ENCODE measurements at places on chromosomes 2 and 18.

- DNase-seq: no peak
Observed at GRCh38 chr18:32771169-32771751, 1.6 kb downstream of the KLHL14 start.

- DNase-seq: no peak
Observed at GRCh38 chr2:157246765-157247407, 10.6 kb upstream of the GALNT5 start.

- no peak for DNase-seq
Observed at GRCh38 chr2:59277671-59278070, 1036.5 kb upstream of the FANCL start.

GRCh38 chr2:20212459-20212870 is 12.5 kb downstream of the SDC1 start:
- no peak for DNase-seq

- no peak for DNase-seq
Observed at GRCh38 chr2:134479696-134480330, 225.9 kb downstream of the MGAT5 start.

DNA sequence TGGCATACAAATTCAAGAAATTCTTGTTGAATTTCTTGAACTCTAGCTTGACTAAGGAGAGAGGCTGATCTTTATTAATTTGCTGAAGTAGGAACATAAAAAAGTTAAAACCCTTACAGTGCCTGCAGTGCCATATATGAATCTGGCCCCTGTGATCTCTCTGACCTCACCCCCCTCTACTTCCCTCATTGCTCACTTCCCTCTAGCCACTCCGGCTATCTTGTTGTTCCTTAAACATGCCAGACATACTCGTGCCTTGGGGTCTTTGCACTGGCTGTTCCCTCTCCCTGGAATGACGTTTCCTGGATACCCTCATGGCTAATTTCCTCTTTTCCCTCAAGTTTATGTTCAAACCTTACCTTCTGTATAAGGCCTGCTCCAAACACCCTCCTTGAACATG is 246.3 kb upstream of the SIX2 start:
- DNase-seq: no peak

DNA sequence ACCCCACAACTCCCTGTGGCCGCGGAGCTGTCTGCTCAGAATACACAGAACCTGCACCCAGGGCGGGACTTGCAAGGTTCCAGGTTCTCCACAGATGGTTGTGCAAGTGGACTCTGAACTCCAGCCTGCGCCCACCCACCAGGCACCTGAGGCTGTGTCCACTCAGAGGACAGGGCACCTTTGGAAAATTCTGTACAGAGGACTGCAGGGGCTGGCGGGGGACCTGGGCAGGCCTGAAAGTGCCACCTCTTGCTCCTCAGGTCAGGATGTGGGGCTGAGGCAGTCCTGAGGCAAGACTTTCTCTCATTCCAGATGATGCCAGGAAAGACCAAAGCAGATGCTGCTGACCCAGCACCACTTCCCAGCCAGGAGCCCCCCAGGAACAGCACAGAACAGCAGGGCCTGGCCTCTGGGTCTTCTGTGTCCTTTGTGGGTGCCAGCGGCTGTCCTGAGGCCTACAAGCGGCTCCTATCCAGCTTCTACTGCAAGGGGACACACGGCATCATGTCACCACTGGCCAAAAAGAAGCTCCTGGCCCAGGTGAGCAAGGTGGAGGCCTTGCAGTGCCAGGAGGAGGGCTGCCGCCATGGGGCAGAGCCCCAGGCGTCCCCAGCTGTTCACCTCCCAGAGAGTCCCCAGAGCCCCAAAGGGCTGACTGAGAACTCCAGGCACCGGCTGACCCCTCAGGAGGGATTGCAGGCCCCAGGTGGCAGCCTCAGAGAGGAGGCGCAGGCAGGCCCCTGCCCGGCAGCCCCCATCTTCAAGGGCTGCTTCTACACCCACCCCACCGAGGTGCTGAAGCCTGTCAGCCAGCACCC is 14.4 kb downstream of the ARID5A start:
- no peak for DNase-seq

DNA sequence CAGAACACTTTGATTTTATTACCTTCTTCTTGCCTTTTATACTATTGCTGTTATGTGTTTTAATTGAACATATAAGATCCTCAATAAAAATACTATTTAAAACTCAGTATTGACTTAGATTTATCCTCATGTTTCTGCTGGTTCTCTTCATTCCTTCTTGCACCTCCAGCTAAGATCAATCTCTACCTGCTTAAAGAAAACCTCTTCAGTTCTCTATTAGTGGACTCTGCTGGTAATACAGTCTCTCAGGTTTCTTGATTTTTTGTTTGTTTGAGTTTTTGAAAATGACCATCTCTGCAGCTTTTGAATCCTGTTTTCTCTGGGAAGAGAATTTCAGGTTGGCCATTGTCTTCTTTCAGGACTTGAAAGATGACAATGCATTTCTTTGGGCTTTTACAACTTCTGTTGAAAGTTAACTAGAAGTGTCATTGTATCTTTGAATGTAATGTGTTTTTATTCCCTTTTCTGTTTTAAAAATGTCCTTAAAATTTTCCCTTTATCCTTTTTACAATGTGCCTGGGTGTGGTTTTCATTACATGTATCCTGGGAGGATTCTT is 29.8 kb upstream of the TMEM131 start:
- no peak for DNase-seq

DNA sequence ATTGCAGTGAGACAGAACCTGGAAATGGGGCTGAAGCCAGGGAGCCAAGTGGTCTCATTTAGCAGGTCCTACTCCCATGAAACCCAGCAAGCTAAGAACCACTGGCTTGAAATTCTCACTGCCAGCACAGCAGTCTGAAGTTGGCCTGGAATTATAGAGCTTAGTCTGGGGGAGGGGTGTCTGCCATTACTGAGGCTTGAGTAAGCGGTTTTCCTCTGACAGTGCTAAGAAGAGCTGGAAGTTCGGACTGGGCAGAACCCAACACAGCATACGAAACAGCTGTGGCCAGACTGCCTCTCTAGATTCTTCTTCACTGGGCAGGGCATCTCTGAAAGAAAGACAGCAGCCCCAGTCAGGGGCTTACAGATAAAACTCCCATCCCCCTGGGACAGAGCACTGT is 305.7 kb upstream of the SETBP1 start:
- DNase-seq: no peak

- DNase-seq: no peak
Observed at GRCh38 chr2:18251486-18251885, 309.0 kb downstream of the RDH14 start.

- DNase-seq: no peak
Observed at GRCh38 chr2:19850056-19851050, 51.4 kb downstream of the TTC32 start.

DNA sequence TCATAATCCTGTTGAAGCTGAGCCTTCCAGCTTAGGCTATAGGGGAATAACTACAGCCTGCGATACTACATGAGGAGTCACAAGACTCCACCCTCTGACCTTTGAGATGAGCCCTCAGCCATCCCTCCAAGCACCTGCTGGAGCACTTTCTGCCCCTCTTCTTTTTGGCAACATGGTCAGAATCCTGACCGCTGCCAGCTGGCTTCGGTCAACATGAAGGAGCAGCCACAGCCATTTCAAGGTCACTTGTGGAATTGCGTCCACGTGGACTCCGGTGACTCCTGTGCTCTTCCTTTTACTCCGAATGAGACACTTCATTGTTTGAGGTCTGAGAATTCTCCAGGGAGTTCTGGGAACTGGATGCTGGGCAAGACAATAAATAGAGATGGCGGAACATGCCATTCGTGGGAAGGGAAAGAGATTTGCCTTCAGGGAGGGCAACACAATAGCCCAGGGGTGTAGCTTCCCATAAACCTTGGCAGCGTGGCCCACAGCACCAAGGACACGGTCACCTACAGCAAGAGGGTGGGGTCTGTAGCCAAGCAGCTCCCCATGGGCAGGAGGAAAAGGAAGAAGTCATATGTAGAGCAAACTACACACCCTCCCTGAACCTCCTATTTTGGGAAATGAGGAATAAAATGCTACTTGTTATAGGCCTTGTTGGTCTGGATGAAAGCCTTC is 73.3 kb upstream of the PPP1CB start:
- DNase-seq: no peak

DNA sequence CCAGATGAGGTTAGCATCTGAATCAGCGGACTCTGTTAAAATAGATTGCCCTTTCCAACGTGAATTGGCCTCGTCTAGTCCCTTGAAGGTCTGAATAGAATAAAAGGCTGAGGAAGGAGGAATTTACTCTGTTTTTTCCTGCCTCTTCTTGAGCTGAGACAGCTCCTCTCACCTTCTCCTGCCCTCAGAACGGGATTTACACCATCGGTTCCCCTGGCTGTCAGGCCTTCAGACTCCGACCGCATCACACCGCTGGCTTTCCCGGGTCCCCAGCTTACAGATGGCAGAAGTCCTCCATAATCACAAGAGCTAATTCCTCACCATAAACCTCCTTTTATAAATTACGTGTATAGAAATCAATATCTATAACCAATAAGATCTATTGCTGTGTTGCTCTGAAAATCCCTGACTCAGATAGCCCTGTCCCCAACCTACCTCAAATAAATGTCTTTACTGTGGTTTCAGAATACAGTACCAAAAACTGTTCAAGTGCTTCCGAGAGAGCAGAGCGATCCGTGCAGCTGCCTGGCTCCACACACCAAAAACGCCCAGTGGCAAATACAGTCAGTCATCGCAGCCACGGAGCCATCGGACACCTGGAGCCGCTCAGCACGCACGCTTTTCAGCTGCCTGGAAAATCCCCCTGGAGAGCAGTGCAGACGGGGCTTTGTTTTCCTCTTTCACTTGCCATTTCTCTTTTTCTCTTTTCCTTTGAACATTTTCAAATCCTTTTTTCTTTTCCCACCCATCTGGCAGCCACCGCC is 196.9 kb downstream of the NRP2 start:
- DNase-seq: no peak

DNA sequence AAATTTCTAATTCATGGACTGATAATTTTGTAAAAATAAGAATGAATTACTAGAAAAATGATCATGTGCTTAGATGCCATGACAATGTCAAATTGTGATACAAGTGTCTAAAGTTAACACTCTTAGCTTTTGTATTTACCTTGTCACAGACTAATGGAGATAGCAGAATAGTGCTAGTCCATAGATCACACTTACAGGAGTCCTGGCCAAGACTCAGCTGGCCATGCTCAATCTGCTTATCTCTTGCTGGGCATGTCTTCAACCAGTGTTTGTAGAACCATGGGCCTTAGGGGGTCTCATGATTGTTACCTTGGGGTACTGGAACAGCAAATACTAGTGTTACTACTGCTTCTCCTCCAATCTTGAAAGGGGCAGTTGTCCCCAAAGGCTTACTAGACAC is 44.0 kb downstream of the TET3 start:
- no peak for DNase-seq

- DNase-seq: no peak
Observed at GRCh38 chr2:66867063-66867441, 432.1 kb downstream of the MEIS1 start.

DNA sequence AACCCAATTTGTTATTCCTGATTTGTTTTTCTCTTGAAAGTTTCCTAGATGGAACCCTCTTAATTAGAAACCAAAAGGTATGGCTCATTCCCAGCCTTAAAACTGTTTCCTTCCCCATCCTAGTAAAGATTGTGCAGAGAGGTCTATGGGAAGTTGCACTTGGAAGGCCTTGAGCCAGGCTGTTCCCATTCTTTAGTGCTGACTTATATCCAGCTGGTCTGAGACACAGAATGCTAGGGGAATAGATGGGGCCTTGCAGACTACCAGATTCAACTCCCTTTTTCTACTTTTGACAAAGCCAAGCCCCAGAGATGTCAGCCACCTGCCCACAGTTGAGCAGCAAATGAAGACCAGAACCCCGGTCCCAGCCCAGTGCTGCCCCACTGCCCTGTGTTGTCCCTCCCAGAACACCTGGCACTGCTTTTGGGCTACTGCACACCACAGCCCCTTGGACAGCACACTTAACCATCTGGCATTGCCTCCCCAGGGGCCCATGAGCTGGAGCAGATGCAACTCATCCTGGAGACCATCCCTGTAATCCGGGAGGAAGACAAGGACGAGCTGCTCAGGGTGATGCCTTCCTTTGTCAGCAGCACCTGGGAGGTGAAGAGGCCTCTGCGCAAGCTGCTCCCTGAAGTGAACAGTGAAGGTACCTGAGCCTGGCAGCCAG is 98.2 kb downstream of the MRO start:
- no peak for DNase-seq

DNA sequence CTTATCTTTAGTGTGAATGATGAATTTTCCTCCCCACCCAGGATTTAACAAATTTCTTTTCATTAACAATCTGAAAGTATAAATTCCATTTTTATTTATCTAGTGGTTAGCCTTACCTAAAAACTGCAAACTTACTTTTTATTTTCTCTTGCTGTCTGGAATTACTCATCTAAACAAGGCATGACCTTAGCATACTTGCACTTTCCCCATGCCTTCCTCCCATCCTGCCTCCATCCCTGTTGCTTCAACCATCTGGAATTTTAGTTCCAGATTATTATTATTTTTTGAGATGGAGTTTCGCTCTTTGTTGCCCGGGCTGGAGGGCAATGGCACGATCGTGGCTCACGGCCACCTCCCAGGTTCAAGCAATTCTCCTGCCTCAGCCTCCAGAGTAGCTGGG is 35.6 kb downstream of the GDF7 start:
- DNase-seq: no peak

DNA sequence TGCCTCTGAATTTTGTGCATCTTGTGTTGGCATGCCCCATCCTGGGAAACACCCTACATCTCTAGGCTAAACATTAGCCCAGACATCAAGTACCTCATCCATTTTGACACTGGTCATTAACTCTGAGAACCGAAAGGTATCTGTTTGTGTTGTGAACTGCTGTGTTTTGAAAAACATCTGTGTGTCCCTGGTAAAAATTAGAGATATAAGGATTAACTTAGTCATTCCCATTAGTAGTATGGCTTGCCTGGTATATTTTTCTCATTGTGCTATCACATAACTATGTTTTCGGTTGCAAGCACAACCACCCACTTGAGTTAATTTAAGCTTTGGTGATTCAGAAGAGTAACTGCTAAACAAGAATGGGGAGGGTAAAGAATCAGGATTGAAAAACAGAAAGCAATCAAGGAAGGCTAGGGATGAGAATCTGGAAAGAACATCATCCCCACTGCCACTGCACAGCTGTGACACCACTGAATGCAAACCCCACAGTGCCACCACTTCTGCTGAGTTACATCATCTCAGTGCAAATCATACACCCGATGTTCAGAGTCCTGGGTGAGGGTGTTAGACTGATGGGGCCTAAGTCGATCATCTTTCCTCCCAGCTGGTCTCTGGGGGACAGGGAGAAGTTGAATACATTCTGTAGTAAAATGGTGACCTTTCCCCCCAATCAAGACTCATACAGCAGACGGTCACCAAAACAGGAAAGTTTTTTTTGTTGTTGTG is 234.0 kb downstream of the EPHA4 start:
- DNase-seq: no peak

DNA sequence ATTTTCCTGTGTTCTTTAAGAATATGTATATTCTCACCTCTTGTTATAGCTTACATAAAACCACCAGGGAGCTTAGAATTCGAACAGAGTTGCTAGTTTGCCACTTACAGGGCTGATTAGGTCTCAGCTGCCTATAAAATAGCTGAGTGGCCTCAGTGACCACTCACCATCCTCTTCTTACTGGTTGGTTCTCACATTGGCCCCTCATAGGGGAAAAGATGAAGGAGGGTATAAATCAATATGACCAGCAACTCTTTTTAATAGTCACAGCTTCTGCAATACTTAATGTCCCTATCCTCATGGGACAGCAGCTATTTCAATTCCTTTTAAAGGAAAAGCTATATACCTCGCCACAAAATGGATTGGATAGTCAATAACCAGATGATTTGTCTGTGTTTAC is 199.4 kb upstream of the CDH20 start:
- no peak for DNase-seq

- no peak for DNase-seq
Observed at GRCh38 chr18:23824240-23824639, 135.0 kb downstream of the LAMA3 start.

All from KG1 (cell line).